ENCODE measurements at places on chromosomes 7 and 10.

GRCh38 chr10:34148305-34148657, 666.8 kb downstream of the PARD3 start:
- no peak for DNase-seq

- no peak for DNase-seq
These were observed 39.1 kb downstream of the ADARB2 start for GRCh38 chr10:1698185-1698584.

DNA sequence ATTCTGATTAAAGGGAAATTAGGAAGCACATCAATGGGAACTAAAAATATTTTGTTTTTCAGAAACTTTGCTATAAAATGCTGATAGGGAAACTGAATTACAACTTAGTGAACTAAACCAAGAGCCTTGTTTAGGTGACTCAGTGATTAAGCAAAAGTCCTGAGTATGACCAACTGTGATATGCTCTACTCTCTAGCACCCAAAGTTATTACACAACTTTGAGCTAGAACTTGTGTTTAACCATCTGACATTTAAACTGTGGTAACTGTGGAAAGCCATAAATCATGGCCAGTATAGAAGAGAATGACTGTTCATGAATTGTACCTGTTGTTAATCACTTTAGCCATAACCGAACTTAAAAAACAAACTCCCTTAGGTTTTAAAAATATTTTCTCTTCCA, 127.4 kb downstream of the ZNF365 start:
- DNase-seq: no peak

DNA sequence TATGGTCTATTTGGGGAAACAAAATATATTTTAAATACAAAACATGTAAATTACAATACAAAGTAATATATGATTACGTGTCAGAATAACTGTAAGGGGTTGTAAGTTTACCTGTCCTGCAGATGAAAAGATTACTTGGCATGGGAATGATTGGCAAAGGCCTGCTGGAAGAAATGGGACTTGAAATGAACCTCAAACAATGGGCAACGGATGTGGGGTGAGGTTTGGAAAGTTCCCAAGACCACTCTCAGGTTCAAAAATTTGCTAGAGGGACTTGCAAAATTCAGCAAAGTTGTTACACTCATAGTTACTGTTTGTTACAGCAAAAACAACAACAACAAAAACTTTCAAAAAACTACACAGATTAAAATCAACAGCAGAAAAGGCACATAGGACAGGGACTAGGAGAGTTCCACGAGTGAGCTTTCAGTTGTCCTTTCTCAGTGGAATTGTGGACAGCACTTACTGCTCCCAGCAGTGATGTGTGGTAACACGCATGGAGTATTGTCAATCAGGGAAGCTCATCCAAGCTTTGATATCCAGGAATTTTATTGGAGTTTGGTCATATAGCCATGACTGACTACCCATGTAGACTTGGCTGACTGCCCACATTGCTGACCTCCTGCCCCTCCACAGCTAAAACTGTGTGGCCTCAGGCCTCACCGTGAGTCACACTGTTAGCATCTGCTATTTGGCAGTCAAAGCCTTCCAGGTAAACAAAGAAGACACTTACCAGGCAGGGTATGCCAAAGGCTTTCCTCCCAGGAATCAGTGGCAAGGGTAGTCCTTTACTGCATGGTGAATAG, 43.8 kb downstream of the EXOC6 start:
- DNase-seq: no peak

DNA sequence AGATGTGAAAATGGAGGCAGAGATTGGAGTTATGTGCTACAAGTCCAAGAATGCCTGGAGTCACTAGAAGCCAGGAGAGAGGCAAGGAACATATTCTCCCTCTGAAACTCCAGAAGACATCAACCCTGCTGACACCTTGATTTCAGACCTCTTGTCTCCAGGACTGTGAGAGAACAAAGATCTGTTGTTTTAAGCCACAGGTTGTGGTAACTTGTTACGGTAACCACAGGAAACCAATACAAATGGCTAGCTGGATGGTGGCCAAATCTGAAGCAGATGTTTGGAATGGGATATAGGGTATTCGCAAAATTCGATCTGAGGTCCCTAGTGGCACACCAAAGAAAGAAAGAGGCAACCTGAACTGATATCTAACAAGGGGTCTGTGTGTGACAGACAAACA, 129.0 kb downstream of the HERPUD2 start:
- DNase-seq: no peak

- no peak for DNase-seq
These were observed 221.5 kb upstream of the FOXK1 start for GRCh38 chr7:4460597-4460996.

DNA sequence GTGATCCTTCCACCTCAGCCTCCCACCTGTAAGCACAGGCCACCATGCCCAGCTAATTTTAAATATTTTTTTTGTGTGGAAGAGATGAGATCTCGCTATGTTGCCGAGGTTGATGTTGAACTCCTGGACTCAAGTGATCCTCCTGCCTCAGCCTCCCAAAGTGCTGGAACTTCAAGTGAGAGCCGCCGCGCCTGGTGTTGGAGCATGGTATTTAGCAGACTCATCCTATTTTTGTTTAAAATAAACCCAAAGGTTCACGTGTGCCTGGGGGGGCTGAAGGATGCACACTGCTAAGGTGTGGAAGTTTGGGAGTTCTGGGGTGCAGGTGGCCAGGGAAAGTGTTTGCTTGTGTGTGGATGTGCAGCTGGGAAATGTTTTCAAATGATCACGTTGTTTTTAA, 18.1 kb downstream of the PDGFA start:
- DNase-seq: no peak

DNA sequence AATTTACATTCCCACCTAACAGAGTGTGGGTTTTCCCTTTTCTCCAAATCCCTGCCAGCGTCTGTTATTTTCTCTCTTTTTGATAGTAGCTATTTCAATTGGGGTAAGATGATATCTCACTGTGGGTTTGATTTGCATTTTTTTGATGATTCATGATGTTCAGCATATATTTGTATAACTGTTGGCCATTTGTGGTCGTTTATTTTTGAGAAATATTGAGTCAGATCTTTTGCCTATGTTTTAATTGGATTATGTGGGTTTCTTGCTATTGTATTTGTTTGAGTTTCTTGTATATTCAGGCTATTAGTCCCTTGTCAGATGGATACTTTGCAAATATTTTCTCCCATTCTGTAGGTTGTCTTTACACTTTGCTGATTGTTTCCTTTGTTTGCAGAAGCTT, 193.8 kb downstream of the ABCA13 start:
- no peak for DNase-seq

All from activated naive CD8-positive, alpha-beta T cell treated with anti-CD3 and anti-CD28 coated beads, Interleukin-2, amount 10 ng/mL, durations not matched to agents 7 days and 5 days (primary cell).